ENCODE measurements at places on chromosomes 1 and 21.
A peak's percentile ranks its signal among the peaks of the same experiment; 100 is the strongest.

DNA sequence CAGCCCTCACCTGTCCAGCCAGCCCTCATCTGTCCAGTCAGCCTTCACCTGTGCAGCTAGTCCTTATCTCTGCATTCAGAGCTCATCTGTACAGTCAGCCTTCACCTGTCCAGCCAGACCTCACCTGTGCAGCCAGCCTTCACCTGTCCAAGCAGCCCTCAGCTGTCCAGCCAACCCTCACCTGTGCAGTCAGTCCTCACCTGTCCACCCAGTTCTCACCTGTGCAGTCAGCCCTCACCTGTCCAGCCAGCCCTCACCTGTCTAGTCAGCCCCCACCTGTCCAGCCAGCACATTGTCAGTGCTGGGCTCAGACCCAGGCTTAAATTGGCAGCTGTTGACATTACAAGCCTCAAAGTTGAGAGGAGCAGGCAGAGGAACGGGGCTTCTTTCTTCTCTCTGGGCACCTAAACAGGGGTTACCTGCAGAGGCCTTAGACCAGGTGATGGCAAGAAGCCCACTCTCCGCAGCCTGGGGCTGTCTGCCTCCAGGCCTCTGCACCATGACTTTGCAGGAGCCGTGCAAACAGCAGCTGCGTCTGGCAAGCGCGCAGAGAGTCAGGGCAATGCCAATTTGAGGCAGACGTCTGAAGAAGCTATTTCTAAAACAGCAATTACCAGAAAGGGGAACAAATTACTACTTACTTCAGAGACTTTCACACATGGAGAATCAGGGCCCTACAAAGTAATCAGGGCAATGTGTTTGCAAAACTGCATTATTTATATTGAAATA is 506.1 kb downstream of the NPHP4 start:
- DNase-seq, result no peak

DNA sequence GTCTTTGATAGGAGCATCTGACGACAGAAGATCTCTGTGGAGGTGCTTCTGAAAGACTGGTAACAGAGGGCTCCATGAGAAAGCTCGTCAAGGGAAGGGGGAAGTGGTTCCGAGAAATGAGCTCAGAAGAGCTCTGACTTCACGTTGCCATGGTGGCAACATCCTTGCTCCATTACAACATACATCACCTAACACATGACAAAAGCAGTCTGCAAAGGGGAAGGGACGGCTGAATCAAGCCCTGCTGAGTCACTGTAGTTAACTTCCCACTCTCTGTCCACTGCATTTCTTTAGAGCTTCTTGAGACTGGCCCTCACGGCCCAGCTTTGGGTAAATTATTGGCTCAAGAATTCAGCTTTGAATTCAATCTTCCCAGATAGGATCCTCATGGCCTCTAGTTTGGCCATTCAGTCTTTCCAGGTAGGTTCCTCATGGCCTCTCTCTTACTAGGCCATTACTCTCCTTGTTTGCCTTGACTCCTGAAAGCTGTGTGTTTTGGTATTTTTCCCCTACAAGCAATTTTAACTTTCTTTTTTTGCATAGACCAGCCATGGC is 88.0 kb upstream of the ZNF648 start:
- DNase-seq, result peak; percentile 47

GRCh38 chr1:176479971-176480370 is 17.0 kb downstream of the PAPPA2 start:
- DNase-seq, result no peak

GRCh38 chr21:16837321-16837720 is 675.5 kb upstream of the CXADR start:
- DNase-seq, result no peak

- no peak for DNase-seq
These were observed 35.1 kb upstream of the DIP2A start for GRCh38 chr21:46423546-46424038.

DNA sequence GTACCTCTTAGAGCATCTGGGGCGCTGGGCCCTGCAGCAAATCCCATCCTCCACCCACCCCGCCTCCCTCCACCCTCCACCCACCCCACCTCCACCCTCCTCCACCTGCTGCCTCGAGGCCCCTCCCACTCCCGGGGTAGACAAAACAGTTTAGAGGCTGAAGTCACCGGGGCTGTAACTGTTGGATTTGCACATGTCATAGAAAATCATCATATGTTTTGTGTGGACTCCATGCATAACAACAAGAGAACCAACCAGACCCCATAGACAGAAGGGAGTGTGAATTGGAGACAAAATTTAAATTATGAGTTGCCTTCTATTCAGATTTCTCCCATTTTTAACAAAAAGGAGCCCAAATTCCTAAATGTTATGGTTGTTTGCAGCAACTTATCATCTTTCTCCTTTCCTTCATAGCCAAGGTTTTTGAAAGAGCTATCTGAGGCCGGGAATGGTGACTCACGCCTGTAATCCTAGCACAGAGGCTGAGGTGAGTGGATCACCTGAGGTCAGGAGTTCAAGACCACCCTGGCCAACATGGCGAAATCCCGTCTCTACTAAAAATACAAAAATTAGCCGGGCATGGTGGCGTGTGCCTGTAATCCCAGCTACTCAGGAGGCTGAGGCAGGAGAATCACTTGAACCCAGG is 28.2 kb upstream of the LGALS8 start:
- no peak for DNase-seq

DNA sequence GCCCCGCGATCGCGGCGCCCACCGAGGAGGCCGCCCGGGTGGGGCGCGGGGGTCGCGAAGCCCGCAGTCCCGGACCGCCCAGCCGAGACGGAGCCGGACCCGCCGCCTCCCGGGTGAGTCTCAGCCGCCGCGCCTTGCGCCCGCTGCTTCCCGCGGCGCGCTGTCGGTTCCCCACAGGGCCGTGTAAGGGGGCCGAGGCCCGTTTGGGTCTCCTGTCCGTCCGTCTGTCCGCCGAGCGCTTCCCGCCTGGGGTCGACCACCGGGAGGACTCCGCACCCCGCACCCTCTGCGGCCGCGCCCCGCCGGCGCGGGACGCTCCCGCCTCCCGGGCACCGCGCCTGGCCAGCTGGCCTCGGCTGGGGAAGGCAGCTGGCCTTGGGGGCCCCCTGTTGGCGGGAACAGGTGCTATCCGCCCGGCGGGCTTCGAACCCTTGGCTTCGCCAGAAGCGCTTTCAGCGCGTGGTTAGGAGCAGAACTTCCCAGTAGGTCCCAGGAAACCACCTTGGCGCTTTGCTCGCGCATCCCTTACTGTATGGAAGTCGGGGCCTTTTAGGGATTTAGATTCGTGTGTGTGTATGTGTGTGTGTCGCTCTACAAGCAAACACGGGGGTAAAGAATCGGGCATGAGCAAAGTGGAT is 414 bp downstream of the TMEM51 start:
- no peak for DNase-seq

DNA sequence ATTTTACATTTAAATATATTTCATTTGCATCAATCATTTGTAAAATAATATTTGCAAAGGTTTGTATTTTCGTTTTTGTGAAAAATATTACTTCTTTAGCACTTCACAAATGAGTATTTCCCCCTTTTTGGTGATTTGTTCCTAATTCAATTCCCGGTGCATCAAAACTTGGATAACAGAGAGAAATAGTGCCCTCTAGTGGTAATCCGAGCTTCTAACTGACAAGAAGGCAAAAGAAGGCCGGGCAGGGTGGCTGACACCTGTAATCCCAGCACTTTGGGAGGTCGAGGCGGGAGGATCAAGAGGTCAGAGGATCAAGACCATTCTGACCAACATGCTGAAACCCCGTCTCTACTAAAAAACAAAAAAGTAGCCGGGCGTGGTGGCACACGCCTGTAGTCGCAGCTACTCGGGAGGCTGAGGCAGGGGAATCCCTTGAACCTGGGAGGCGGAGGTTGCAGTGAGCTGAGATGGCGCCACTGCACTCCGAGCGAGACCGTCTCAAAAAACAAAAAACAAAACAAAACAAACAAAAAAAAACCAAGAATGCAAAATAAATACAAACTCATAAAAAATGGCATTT is 137.7 kb downstream of the COL11A1 start:
- DNase-seq, result peak; percentile 63

GRCh38 chr1:8545078-8545477 is 227.2 kb downstream of the SLC45A1 start:
- no peak for DNase-seq

- DNase-seq, result no peak
These were observed 31.5 kb upstream of the CD1D start for GRCh38 chr1:158149175-158149574.

- no peak for DNase-seq
These were observed 324.9 kb upstream of the SNX7 start for GRCh38 chr1:98336472-98337083.

- no peak for DNase-seq
These were observed 6.0 kb upstream of the CITED4 start for GRCh38 chr1:40868051-40868723.
